ENCODE measurements at places on chromosomes 7 and 10.

GRCh38 chr7:117645481-117646165 is 165.8 kb downstream of the CFTR start:
- H3K27ac ChIP-seq = no peak overlapping the region
- H3K4me3 ChIP-seq = no peak overlapping the region
- H3K36me3 ChIP-seq = no peaks in the 10 kb centered on the region
- no peaks in the 10 kb centered on the region for H3K4me1 ChIP-seq

DNA sequence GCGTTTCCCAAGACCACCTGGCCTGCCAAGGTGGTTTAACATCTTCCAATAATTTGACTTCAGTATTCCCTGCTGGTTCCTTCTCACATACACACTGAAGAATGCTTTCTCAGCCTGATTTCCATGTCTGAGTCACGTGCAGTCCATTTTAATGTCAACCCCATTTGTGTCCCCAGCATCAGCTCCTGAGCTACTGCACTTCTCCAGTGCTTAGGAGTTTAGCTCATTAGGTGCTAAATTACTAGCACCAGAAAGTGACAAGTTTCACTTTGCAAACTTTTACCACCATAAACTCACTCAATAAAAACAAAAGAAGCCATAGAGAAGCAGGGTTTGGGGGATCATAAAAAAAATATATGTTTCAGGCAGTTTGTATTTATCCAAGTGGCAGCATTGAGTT is 279.3 kb upstream of the SORCS1 start:
- no peak overlapping the region for H3K27ac ChIP-seq
- H3K4me1 ChIP-seq = no peaks in the 10 kb centered on the region
- DNase-seq = no peak

GRCh38 chr10:137031-137430 is 1.8 kb downstream of the ZMYND11 start:
- H3K27me3 ChIP-seq = no peaks in the 10 kb centered on the region
- peak overlapping the region; percentile 95 for H3K4me3 ChIP-seq
- DNase-seq = no peak
- H3K27ac ChIP-seq = peak overlapping the region; percentile 78
- peaks cover 56% of the 10 kb centered on the region for H3K4me1 ChIP-seq

GRCh38 chr10:123445261-123445775 is 220.8 kb upstream of the GPR26 start:
- H3K4me3 ChIP-seq = no peak overlapping the region
- peaks cover 1% of the 10 kb centered on the region for H3K27me3 ChIP-seq
- no peaks in the 10 kb centered on the region for H3K4me1 ChIP-seq

DNA sequence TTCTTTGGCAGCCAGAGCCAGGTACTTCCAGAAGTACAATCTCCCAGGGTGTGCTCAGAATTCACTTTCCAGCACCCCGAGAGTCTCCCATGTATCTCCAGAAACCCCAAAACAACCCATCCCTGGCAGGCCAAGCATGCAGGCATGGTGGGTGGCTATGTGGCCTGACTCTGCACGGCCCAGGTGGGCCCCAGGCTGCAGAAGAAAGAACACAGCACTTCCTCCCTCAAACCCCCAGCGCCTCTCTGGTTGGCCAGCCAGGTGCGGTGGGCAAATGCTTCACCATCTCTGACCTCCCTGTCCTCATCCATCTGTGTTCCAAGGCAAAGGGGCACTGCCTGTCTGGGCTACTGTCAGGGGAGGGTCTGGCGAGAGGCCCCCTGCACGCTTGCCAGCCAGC is 100.3 kb downstream of the MKI67 start:
- no peak for DNase-seq
- peaks cover 13% of the 10 kb centered on the region for H3K27me3 ChIP-seq
- H3K36me3 ChIP-seq = no peaks in the 10 kb centered on the region
- H3K4me3 ChIP-seq = no peak overlapping the region
- no peaks in the 10 kb centered on the region for H3K4me1 ChIP-seq

GRCh38 chr10:116521424-116522290 is 24.1 kb upstream of the PNLIP start:
- H3K4me1 ChIP-seq = no peaks in the 10 kb centered on the region
- no peak overlapping the region for H3K27ac ChIP-seq
- no peak overlapping the region for H3K4me3 ChIP-seq

DNA sequence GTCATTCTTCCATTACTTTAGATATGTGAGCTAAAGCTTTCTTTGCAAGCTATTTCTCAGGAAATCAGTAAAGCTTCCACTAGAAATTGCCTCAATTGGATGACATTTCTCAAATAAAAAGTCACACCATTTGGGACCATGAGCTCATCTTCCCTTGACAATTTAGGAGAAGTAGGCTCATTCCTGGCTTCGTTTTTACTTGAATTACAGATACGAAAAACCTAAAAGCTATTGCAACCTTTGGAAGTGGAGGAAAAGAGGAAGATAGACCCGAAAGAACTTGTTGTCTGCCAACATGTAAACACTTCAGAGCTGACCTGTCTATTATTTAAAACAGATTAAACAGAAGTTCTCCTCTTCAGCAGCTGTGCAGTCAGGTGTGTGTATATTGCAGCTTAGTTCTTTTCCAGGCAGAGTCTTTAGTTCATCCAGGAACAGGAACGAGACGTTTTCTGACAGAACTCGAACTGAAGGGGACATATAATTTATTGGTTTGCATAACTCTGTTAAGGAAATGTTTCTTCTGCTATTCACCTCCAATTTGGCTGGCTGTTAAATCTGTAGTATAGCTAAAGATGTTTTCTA is 43.1 kb upstream of the ST8SIA6 start:
- H3K4me1 ChIP-seq = peaks cover 16% of the 10 kb centered on the region
- H3K27ac ChIP-seq = no peak overlapping the region
- no peak overlapping the region for H3K4me3 ChIP-seq
- H3K36me3 ChIP-seq = peaks cover 7% of the 10 kb centered on the region
- no peak for DNase-seq
- H3K27me3 ChIP-seq = no peaks in the 10 kb centered on the region

DNA sequence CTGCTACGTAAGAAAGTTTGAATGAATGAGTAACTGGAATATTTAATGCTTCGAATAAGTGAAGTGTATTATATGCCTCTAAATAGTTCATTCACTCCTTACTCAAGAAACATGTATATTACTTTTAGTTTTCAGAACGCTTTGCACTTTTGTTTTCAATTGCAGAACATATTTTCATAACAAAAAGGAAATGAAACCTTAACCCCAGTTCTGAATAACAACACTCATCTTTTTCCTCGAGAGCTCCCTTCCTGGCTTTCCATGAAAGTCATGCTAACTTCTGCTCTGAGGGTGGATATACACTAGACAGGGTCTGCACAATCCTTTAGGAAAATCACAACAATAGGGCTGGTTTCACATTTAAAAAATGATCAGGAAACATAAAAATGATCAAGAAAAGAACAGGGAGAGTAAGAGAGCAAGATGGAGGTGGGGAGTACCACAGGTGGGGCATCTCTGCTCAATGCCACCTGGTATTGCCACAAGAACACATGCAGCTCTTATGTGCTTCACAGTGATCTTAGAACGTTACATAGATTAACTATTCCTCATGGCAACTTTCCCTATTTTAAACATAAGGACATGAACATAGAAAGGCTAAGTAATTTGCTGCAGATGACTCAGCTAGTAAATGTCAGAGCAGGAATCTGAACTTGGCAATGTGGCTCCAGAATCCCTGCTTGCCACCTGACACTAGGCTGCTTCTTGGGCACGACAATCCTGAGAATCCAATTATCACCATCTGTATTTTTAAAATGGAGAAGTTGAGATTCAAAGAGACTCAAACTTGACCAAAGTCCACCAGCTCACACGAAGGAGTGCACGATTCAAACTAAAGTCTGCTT is 219.5 kb upstream of the AOAH start:
- no peaks in the 10 kb centered on the region for H3K36me3 ChIP-seq
- no peaks in the 10 kb centered on the region for H3K27me3 ChIP-seq
- H3K4me1 ChIP-seq = no peaks in the 10 kb centered on the region
- no peak overlapping the region for H3K27ac ChIP-seq

GRCh38 chr10:102713539-102713813 is 721 bp downstream of the ARL3 start:
- peaks cover 69% of the 10 kb centered on the region for H3K4me1 ChIP-seq
- no peaks in the 10 kb centered on the region for H3K36me3 ChIP-seq
- H3K27ac ChIP-seq = peak overlapping the region; percentile 87
- peak overlapping the region; percentile 91 for H3K4me3 ChIP-seq
- H3K27me3 ChIP-seq = no peaks in the 10 kb centered on the region

GRCh38 chr7:22859641-22860290 is 37.1 kb upstream of the TOMM7 start:
- peaks cover 80% of the 10 kb centered on the region for H3K4me1 ChIP-seq
- no peak for DNase-seq
- H3K4me3 ChIP-seq = peak overlapping the region; percentile 45
- H3K27me3 ChIP-seq = peaks cover 19% of the 10 kb centered on the region
- H3K27ac ChIP-seq = peak overlapping the region; percentile 100

DNA sequence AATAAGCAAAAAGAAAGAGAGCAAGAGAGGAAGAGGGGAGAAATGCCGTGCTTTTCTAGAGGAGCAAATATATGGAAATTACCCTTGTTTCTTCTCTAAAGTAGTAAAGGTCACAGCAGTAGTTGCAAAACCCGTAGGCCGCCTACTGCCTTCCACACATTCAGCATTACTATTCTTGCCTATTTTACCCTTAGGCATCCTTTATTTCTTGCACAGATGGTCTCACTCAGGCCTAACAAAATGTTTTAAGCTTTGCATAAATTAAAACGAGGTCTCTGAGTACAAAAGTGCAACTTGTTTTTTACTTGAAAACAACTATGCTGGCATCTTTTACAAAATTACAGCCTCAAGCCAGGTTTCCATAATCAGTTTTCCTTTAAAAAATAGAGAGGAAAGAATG is 644.6 kb downstream of the AUTS2 start:
- no peak for DNase-seq
- H3K27me3 ChIP-seq = no peaks in the 10 kb centered on the region
- H3K4me3 ChIP-seq = no peak overlapping the region
- H3K4me1 ChIP-seq = no peaks in the 10 kb centered on the region
- H3K36me3 ChIP-seq = no peaks in the 10 kb centered on the region

- H3K27ac ChIP-seq = no peak overlapping the region
- no peak for DNase-seq
- no peaks in the 10 kb centered on the region for H3K36me3 ChIP-seq
- no peak overlapping the region for H3K4me3 ChIP-seq
- H3K4me1 ChIP-seq = no peaks in the 10 kb centered on the region
- H3K27me3 ChIP-seq = no peaks in the 10 kb centered on the region
These were observed 403.0 kb downstream of the THSD7A start for GRCh38 chr7:11428877-11429581.

DNA sequence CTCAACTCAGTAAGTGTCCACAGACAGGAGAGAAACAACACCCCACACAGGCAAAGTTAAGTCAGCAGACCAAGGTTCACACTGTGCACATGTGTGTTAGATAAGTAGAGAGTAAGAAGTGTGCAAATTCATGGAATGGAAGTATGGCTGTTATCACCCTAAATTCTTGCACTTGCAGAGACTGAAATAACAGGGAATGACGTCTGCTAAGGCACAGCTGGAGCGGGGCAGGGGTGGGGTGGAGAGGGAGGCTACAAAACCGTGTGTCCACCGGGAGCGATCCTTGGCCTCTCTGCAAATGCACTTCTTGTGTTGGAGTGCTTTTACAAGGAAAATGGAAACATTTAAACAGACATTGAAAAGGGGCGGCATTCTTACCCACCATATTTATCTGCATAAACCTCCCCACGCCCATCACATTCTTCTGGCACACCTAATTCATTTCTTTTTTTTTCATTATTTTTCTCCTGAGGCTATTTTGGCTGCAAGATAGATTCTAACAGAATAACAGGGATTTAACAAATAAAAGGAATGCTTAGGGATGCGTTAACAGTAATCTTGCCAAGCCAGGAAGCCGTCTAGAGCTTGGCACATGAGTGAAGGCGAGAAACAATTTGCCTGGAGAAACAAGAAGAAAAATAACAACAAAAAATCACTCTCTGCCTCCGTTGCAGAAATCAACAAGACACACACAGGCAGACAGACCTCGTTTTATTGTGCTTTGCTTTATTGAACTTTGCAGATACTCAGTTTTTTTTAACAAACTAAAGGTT is 30.1 kb downstream of the TNS3 start:
- H3K4me3 ChIP-seq = no peak overlapping the region
- peaks cover 62% of the 10 kb centered on the region for H3K4me1 ChIP-seq
- no peak for DNase-seq
- peaks cover 23% of the 10 kb centered on the region for H3K36me3 ChIP-seq

GRCh38 chr10:128540781-128541761 is 414.8 kb upstream of the MKI67 start:
- H3K27ac ChIP-seq = no peak overlapping the region
- H3K27me3 ChIP-seq = no peaks in the 10 kb centered on the region
- no peaks in the 10 kb centered on the region for H3K36me3 ChIP-seq
- DNase-seq = no peak
- no peak overlapping the region for H3K4me3 ChIP-seq
- no peaks in the 10 kb centered on the region for H3K4me1 ChIP-seq

GRCh38 chr10:82278401-82279182 is 403.6 kb downstream of the NRG3 start:
- no peaks in the 10 kb centered on the region for H3K4me1 ChIP-seq
- no peak for DNase-seq
- no peak overlapping the region for H3K27ac ChIP-seq
- no peak overlapping the region for H3K4me3 ChIP-seq
- H3K27me3 ChIP-seq = no peaks in the 10 kb centered on the region

GRCh38 chr10:70493660-70494234 is 15.2 kb downstream of the PALD1 start:
- no peaks in the 10 kb centered on the region for H3K36me3 ChIP-seq
- no peak for DNase-seq

- peaks cover 2% of the 10 kb centered on the region for H3K27me3 ChIP-seq
- DNase-seq = no peak
- H3K27ac ChIP-seq = no peak overlapping the region
- peaks cover 6% of the 10 kb centered on the region for H3K4me1 ChIP-seq
These were observed 17.5 kb upstream of the KIF20B start for GRCh38 chr10:89683883-89684282.

GRCh38 chr7:150799741-150800580 is at the start of gene TMEM176B:
Gene TMEM176B (minus strand): TSS chr7:150800364. CDS start chr7:150796569, 3,795 bp downstream.
- H3K4me3 ChIP-seq = no peak within 1 kb of the TSS
- peaks cover 10% of the 10 kb centered on the region for H3K27me3 ChIP-seq
- no peak within 1 kb of the TSS for H3K27ac ChIP-seq
- no peaks in the 10 kb centered on the region for H3K36me3 ChIP-seq
- DNase-seq = no peak

DNA sequence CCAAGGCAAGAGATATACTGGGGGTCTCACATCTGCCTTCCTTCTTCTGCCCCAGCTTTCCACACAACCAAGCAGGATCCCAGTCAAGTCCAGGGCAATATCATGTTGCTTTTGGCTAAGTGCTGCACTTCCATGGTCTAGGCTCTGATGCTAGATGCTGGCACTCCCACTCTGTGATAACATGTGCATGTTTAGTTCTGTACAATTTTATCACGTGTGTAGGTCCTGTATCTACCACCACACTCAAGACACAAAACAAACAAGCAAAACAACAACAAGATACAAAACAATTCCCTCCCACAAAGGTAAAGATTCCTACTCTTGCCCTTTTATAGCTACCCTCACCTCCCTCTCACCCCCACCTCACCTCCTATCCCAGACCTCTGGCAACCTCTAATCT is 105.6 kb upstream of the HABP2 start:
- H3K4me1 ChIP-seq = no peaks in the 10 kb centered on the region
- H3K36me3 ChIP-seq = no peaks in the 10 kb centered on the region
- no peak overlapping the region for H3K4me3 ChIP-seq
- H3K27ac ChIP-seq = no peak overlapping the region
- no peak for DNase-seq
- peaks cover 47% of the 10 kb centered on the region for H3K27me3 ChIP-seq

Measured in HFFc6 (cell line).